Gastroesophageal sphincter (tissue), 4 donors: ENCODE measurements at places on chromosomes 5 and 9. TPM values are rescaled to one million over a fixed set of nuclear protein-coding genes. Genes with fewer than 3 reads are reported as not detected.

MACROH2A1 gene
- 163 TPM for total RNA-seq

CCDC187 gene
- total RNA-seq: not detected

LEAP2 gene
- 1.9 TPM for total RNA-seq

C8G gene
- total RNA-seq: not detected

AFAP1L1 gene
- total RNA-seq: 10.3 TPM

CNTNAP3B gene
- total RNA-seq: 113 TPM

MYMK gene
- not detected for total RNA-seq

HRCT1 gene
- total RNA-seq: 4.0 TPM

PJA2 gene
- total RNA-seq: 297 TPM

FAM169A gene
- total RNA-seq: 3.4 TPM

NDOR1 gene
- 9.4 TPM for total RNA-seq

ASPN gene
- total RNA-seq: 36.3 TPM

LHFPL2 gene
- total RNA-seq: 14.9 TPM

BTNL3 gene
- total RNA-seq: not detected

ELL2 gene
- total RNA-seq: 38.4 TPM

ELAVL2 gene
- total RNA-seq: not detected

RASEF gene
- 0.72 TPM for total RNA-seq

ADAMTS16 gene
- 0.27 TPM for total RNA-seq

CEP72 gene
- total RNA-seq: 4.7 TPM

ZNG1F gene
- total RNA-seq: 12.0 TPM

PPP2R2B gene
- 2.8 TPM for total RNA-seq

SLC1A3 gene
- total RNA-seq: 24.6 TPM

IL31RA gene
- 0.13 TPM for total RNA-seq

PLK2 gene
- 52.1 TPM for total RNA-seq

ZFP37 gene
- total RNA-seq: 3.9 TPM

DPYSL3 gene
- total RNA-seq: 339 TPM

PCDHA12 gene
- total RNA-seq: 1.7 TPM

WDR38 gene
- not detected for total RNA-seq

SLC22A4 gene
- 0.25 TPM for total RNA-seq
